AG09319 (cell line): ENCODE measurements at places on chromosomes 13 and 19.

GRCh38 chr13:20438801-20439200, 86.9 kb downstream of the CRYL1 start:
- DNase-seq: no peak

DNA sequence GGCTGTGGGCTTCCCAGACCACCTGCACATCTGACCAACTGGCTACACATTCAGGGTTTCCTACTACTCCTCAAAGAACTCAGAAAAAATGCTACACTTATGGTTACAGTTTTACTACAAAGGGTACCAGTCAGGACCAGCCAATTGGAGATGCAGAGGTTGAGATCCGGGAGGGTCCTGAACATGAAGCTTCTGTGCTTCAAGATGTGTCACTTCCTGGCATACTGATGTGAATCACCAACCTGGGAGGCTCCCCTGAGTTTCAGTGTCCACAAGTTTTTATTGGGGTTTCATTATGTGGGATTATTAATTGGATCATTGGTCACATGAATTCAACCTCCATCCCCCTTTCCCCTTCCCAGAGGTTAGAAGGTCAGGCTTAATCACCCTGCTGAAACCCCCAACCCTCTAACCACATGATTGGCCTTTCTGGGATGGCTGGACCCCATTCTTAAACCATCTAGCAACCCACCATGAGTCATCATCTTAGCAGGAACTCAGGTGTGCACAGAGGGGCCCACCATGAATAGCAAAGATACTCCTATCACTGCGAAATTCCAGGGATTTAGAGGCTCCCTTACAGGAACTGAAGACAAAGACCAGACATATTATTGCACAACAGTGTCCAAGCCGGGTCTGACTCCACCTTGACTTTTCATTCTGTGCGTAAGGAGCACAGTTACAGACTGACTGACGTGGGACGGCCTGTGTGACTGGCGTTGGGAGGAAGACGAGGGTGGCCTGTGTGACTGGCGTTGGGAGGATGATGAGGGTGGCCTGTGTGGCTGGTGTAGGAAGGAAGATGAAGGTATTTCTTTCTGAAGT, 90.7 kb downstream of the ATP8A2 start:
- DNase-seq: no peak

DNA sequence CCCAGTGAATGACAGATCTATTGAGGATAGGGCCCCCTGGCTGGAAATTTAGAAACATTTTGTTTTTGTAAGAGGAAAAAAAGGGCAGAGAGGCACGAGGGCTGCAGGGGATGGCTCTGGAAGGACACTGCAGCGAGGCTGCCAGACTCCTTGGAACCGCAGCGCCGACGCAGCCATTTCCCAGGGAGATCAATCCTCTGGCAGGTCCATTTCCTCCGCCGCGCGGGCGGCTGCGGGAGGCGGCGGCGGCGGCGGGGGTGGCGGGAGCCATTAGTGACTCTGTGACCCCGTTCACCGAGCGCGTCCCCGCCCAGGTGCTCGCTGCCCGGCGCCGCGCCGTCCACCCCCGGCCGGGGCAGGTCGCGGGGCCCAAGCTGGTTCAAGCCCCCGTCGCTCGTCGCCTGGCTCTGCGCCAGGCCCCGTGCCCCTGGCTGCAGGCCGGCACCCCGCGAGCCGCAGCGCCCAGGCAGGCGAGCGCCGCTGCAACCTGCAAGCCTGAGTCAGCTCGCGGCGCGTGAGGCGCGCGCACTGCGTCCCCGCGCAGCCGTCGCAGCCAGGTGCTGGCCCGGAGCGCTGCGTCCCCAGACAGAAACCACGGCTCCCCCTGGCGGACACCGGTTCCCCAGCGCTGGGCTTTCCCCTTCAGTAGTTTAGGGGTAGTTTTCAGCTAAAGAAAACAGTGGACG, 192.6 kb downstream of the KATNAL1 start:
- peak; percentile 44 for DNase-seq

GRCh38 chr13:26184791-26185250, 37.3 kb downstream of the RNF6 start:
- DNase-seq: peak; percentile 23

GRCh38 chr13:45296259-45296658, 44.7 kb downstream of the TPT1 start:
- DNase-seq: no peak

DNA sequence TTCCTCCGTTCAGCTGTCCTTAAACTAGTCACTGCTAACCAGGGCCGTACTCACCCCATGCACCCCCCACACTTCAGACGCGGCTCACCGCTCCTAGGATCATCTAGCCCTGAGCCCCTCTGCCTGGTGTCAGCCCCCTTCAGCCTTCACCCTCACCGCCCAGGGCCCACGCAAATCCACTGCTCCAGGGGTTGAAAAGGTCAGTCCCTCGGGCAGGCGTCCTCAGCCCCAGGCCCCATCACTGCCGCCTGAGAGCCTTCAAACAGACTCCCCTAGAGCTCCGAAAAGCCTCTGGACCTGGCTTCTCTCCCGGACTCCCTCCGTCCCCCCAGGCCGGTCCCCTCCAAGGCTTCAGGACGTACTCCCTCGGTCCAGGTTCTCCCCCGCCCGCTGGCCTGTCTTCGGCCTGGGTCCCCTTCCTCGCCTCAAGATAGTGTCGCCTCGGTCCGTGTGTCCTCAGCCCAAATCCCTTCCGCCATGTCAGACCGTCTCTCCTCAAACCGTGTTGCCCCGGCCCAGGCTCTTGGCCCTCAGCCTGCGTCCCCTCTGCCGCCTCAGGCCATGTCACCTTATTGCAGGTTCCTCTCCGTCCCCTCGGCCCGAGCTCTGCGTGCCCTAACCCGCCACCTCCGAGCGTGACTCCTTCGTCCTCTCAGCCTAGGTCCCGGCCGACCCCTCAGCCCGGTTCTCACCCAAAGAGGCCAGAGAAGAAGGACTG, 553 bp downstream of the NAPA start:
- DNase-seq: no peak

DNA sequence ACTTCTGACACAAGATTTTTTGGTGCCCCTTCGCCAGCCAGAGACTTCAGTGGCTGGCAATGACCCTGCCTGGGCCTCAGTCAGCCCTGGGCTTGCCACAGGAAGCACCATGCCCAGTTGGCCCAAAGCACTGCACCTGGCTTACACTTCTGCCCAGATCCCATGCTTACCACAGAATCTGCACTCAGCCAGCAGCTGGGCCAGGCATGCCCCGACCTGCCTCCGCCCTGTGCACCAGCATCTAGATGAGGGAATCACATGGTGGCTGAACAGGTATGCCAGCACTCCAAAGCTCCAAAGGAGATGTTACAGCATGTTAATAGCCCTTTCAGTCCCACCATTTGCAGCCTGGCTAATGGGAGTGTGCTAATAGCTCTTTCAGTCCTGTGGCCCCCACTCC, 690.9 kb downstream of the SLITRK6 start:
- DNase-seq: no peak

DNA sequence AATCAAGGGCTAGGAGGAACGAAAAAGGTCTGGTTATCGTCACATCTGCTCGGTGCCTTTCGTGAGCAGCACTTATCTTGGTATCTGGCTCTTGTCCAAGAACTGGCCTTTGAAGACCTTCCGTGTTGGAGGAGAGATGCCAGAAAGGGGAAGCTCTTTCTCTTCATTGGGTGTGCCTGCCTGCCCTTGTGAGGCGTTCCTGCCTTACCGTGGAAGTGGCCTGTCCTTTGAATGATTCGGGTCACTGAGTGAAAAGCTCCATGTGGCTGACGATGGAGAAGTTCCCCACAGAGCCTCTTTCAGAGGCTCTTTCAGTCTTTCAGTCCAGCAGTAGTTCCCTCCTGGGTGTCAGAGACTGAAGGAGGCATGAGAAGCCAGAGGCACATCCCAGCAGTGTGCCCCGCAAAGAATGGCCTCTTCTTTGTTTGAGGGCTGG, 121.5 kb upstream of the SLC10A2 start:
- DNase-seq: no peak

- no peak for DNase-seq
Measured at GRCh38 chr13:93230261-93230855, 3.8 kb downstream of the GPC6 start.

GRCh38 chr13:80132741-80133601, 208.0 kb downstream of the SPRY2 start:
- no peak for DNase-seq

DNA sequence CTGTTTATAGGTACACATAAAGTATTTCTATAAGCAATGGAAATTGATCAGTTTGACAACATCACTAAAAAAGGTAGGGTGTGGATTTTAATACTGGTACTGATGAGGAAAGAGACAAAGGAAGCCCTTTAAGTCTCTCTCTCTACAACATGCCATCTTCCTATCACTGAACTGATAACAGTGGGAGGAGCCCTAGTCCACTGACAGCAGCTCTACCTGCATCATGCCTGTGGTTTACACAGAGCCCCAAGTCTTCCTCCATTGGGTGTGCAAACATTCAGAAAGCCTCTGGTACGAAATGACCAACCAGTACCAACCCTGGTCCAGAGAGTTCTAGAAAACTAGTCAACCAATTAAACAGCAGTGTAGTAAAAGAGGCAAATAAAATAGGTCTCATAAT, 53.4 kb downstream of the KLF12 start:
- no peak for DNase-seq

DNA sequence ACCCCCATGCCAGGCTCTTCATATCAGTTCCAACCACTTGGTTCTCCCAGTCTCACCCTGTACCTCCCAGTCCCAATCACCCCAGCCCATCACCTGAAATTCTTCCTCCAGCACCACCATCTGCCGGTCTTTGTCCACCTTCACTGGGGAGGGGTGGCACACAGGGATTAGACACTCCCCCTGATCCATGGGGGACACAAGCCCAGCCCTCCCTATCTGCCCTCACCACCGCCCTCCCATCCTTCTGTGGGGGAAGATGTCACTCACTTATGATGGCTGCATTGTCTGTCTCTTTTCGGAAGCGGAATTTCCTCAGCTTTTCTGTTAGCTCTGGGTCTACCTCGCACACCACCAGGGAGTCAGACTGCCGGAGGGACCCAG, 685 bp downstream of the GMFG start:
- DNase-seq: no peak

DNA sequence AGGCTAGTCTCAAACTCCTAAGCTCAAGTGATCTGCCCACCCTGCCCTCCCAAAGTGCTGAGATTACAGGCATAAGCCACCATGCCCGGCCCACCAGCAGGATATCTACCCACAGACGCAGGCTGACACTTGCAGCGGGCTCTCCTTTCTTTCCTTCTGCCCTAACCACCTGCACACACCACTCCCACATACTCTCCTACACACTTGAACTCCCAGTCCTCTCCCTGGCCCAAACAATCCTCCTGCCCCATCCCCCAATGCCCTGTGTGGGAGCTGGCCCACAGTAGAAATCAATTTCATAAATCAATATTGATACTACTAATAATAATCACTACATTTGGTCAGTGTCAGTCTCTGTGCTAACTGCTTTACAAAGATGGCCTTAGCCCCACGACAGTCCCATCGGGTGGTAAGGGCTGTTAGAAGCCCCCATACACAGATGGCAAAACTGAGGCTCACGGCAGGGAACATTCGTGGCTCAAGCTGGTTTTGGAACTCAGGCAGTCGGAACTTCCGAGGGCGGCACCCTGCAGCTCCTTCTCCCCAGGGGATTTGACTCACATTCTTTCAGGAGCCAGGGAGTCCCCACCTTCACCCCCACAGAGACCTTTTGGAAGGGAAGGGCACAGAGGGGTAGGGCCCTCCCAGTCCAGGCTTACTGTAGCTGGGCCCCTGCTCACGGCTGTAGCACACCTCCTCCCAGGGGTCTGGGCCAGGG, 3.4 kb upstream of the DPF1 start:
- DNase-seq: no peak

DNA sequence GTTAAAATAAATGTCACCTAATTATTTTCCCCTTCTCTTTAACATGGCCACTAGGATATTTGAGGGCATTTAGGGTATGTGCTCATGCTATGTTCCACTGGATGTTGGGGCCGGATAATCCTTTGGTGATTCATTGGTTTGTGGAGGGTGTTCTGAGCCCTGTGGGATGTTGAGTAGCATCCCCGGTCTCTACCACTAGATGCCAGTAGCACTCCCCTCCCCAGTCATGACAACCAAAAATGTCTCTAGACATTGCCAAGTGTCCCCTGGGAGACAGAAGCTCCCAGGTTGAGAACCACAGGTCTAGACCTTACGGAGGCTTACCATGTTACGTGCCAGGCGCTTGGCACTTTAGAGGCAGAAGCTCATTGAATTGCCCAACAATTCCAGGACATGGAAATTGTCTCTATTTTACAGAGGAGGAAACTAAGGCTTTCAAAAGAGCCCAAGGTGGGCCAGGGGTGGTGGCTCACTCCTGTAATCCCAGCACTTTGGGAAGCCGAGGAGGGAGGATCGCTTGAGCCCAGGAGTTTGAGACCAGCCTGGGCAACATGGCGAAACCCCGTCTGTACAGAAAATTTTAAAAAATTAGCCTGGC, 14.1 kb downstream of the SHANK1 start:
- peak; percentile 10 for DNase-seq

- peak; percentile 57 for DNase-seq
Measured at GRCh38 chr13:41563341-41563983, 106.1 kb downstream of the RGCC start.

- DNase-seq: no peak
Measured at GRCh38 chr13:49833402-49833801, 40.9 kb upstream of the KPNA3 start.

DNA sequence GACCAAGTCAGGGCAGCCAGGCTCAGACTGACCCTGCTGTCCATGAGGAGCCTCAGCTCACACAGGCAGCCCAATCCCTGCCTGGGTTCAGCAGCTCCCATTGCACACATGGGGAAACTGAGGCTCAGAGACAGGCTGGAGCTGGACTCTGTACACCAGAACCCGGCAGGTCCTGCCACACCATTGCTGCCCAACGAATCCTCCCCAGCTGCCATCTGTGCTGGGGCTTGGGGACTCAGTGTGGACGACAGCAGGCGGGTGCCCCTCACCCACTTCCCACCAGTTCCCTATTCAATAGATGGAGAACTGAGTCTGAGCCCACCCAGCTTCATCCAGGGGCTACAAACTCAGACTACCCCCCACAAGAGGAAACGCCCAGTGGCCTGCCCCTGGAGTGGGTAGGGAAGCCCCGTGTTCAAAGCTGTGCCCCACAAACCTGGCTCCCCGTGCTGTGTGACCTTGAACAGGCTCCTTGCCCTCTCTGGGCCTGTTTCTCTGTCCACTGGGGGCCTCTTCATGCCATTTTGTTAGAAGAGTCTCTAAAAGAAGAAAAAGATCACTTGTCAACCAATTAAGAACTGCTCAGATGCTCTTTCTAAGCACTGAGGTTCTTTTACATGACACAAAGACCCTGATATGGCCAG, 50.8 kb downstream of the AP1M1 start:
- no peak for DNase-seq

DNA sequence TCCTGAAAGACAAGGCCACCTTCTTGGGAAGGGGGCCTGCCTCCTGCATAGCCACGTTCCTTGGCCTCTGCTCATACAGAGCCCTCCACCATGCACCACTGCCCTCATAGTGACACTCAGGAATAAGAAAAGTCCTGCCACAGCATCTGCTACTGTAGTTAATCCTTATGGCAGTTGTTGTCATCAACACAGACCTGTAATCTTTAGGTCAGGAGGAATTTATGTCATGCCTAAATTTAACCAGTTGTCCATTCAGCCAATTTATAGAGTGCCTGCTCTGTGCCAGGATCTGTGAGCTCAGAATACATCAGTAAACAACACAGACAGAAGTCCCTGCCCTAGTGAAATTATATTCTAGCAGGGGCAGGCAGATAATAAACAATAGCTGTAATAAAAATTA, 44.4 kb downstream of the FAM124A start:
- no peak for DNase-seq

- no peak for DNase-seq
Measured at GRCh38 chr19:49441210-49441959, at the start of gene SLC17A7. Gene SLC17A7, minus strand, starts transcription at chr19:49441527. Its CDS starts 148 bp downstream, at chr19:49441379.
